ENCODE measurements at places on chromosomes 1 and 21.

DNA sequence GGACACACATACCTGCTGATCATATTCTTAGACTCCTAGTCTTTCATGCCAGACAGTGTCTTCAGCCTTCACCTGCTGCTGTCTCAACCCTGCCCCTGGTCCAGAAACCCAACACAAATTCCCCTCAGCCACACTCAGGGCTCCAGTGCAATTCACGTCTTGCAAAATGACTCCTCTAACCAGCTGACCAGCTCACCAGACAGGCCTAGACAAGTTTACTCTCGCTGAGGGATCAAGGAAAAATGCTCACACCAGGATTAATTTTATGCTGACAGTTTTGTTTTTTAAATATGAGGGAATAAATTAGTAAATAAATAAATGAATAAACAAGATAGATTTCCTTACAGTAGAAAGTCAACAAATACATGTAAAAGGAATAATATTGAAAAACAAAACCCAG is 28.5 kb downstream of the CCDC185 start:
- DNase-seq, result no peak
- peaks cover 11% of the 10 kb centered on the region for H3K4me1 ChIP-seq
- H3K27me3 ChIP-seq, result no peaks in the 10 kb centered on the region

DNA sequence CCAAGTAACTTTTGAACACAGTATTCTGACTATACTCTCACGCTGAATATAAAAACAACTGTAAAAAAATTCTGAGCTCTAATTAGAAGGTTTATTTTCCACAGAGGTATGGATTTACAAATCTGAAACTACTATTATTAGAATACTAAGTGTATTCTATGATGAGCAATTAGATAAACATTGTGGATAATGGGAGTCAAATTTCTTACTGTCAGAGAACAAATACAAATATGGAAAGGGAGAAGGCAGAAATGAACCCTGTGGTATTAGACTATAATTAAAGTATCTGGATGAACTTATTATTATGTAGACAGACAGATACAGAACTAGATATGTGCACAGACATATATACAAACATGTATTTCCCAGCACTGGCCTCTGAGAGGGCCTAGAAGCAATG is 22.6 kb downstream of the ALDH9A1 start:
- no peaks in the 10 kb centered on the region for H3K4me1 ChIP-seq
- DNase-seq, result no peak
- H3K36me3 ChIP-seq, result peaks cover 67% of the 10 kb centered on the region
- H3K27me3 ChIP-seq, result no peaks in the 10 kb centered on the region

DNA sequence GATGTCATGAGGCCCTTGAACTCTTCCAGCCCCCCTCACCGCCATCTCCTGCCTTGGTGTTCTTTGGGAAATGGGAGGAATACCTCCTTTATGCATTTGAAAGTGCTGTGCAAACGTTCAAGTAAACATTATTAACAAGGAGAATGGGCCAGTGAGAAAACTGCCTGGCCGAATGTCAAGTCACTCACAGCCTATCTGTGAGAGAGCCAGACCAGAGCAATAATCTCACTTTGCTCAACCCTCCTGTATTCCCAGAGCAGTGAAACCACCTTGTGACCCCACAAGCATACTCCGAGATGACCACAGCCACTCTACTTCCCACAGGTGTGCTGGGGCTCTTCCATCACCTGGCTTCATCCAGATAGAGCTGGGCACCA is 5.2 kb downstream of the TAL1 start:
- H3K4me3 ChIP-seq, result no peak overlapping the region
- DNase-seq, result no peak
- no peak overlapping the region for H3K27ac ChIP-seq
- no peaks in the 10 kb centered on the region for H3K36me3 ChIP-seq

DNA sequence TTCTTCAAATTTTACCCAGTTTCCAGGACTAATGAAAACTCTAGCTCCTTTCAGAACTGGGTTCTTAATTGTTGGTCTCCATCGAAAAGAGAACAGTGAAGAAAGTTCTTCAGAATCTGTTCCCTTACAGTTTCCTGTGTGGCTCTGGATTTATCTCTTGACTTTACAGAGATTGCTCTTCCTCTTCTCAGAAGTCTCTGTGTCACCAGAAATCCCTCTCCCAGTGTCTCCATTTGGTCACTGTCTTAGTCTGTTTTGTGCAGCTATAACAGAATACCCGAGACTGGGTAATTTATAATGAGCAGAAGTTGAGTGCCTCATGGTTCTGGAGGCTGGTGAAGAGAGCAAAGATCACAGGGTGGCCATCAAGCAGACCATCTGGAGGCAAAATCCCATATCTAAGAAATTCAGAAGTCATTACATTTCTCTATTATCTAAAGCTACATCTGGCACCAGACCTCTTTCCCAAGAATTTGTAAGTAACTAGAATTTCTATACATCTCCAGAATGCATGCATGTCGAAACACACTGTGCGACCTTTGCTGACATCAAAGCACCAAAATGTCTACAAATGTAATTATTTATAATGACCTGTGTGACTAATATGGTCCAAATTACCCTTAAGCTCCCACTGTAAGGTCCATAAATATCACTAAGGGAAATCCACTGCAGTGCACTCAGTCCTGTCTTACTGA is 65.4 kb upstream of the KRTAP19-8 start:
- no peaks in the 10 kb centered on the region for H3K36me3 ChIP-seq
- no peak overlapping the region for H3K27ac ChIP-seq
- no peaks in the 10 kb centered on the region for H3K4me1 ChIP-seq
- no peak for DNase-seq
- H3K27me3 ChIP-seq, result no peaks in the 10 kb centered on the region
- no peak overlapping the region for H3K4me3 ChIP-seq

GRCh38 chr21:21010228-21010627 is 12.0 kb downstream of the NCAM2 start:
- H3K4me1 ChIP-seq, result no peaks in the 10 kb centered on the region
- H3K27ac ChIP-seq, result no peak overlapping the region
- H3K36me3 ChIP-seq, result no peaks in the 10 kb centered on the region
- no peaks in the 10 kb centered on the region for H3K27me3 ChIP-seq

- no peak overlapping the region for H3K4me3 ChIP-seq
- peaks cover 4% of the 10 kb centered on the region for H3K4me1 ChIP-seq
- H3K27ac ChIP-seq, result no peak overlapping the region
- H3K27me3 ChIP-seq, result peaks cover 5% of the 10 kb centered on the region
- no peaks in the 10 kb centered on the region for H3K36me3 ChIP-seq
Observed at GRCh38 chr1:236287356-236287755, 5.6 kb upstream of the ERO1B start.

DNA sequence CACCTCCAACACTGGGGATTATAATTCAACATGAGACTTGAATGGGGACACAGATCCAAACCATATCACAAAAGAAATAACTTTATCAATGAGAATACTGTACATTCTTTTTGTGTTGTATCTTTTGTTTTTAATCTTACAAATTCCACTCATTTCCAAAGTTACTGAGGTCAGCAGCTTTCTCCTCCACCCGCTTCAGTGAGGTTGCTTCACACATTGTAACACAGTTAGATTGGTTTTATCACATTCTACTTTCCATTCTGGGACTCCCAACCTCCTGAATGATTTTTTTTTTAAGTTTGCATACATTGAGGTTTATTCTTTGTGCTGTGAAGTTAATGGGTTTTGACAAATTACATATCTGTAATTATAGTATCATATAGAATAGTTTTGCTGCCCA is 43.8 kb downstream of the DDAH1 start:
- H3K4me3 ChIP-seq, result no peak overlapping the region
- no peaks in the 10 kb centered on the region for H3K36me3 ChIP-seq
- DNase-seq, result no peak
- H3K27me3 ChIP-seq, result no peaks in the 10 kb centered on the region

- no peak for DNase-seq
- H3K27ac ChIP-seq, result no peak overlapping the region
- peaks cover 5% of the 10 kb centered on the region for H3K4me1 ChIP-seq
- no peak overlapping the region for H3K4me3 ChIP-seq
Observed at GRCh38 chr21:46376856-46377453, 53.0 kb downstream of the PCNT start.

GRCh38 chr1:217494767-217495166 is 136.1 kb downstream of the GPATCH2 start:
- no peaks in the 10 kb centered on the region for H3K4me1 ChIP-seq
- no peak overlapping the region for H3K4me3 ChIP-seq
- peaks cover 13% of the 10 kb centered on the region for H3K36me3 ChIP-seq
- no peak for DNase-seq
- no peaks in the 10 kb centered on the region for H3K27me3 ChIP-seq

DNA sequence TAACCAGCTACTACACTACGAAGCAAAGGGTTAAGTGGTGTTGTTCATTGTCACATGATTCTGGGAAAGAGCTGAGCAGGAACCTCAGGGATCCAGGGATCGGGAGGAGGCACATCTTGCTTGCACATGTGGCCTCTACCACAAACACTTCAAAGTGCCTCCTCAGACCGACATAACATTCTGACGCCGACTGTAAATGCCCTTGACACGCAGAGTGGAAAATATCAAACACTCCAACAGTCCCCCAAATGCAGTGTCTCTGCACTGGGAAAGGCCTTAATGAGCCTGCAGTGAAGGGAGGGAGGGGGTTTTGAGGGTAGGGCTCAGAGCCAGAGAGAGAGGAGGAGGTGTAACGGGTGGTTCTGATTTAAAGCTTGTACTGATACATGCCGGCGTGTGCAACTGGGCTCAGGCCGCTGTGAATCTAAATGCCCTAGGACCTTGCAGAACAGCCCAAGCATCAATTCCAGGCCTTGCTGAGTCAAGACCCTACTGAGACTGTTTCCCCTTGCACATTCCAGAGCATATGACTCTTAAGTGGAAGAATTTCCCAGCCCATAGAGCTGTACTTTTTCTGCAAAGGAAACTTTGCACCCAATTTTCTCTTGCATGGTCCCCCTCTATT is 163.7 kb downstream of the NTMT2 start:
- H3K27me3 ChIP-seq, result no peaks in the 10 kb centered on the region
- H3K4me3 ChIP-seq, result no peak overlapping the region
- no peak for DNase-seq

DNA sequence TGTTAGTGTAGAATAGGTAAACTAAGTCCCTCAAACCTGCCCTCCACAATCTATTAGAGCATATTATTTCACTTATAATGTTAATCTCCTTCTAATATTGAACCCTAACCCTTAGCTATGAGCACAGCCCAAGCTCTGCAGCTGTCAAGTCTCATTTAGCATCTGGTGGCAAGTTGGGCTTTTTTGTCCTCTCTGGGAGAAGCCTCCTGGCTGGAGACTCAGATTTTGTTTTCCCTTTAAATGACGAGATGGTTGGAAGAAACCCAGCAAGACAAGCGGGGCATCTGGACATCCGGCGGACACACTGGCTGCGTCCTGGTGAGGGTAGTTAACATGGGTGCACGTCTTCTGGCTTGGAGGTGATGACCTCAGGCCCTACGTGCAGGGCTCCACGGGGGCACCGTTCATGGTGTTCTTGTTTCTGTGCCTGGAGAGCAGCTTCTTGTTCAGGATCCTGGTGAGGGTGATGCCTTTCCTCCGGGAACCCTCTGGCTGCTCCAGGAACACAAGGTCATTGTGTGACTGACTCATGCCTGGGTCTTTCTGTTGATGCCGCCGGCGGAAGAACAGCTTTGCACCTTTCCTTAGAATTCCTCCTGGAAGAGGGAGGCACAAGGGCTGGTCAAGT is 9.7 kb upstream of the PRDM15 start:
- no peak overlapping the region for H3K27ac ChIP-seq
- peaks cover 20% of the 10 kb centered on the region for H3K36me3 ChIP-seq
- H3K4me1 ChIP-seq, result no peaks in the 10 kb centered on the region
- no peaks in the 10 kb centered on the region for H3K27me3 ChIP-seq
- H3K4me3 ChIP-seq, result no peak overlapping the region

GRCh38 chr1:183932412-183932811 is 105.1 kb downstream of the COLGALT2 start:
- H3K36me3 ChIP-seq, result peaks cover 5% of the 10 kb centered on the region
- H3K27ac ChIP-seq, result no peak overlapping the region
- H3K4me1 ChIP-seq, result peaks cover 11% of the 10 kb centered on the region
- no peaks in the 10 kb centered on the region for H3K27me3 ChIP-seq
- H3K4me3 ChIP-seq, result no peak overlapping the region
- peak; percentile 85 for DNase-seq

GRCh38 chr1:17875171-17875881 is 120.2 kb downstream of the ACTL8 start:
- no peak overlapping the region for H3K4me3 ChIP-seq
- no peak overlapping the region for H3K27ac ChIP-seq
- H3K36me3 ChIP-seq, result no peaks in the 10 kb centered on the region
- peaks cover 23% of the 10 kb centered on the region for H3K27me3 ChIP-seq
- DNase-seq, result no peak
- H3K4me1 ChIP-seq, result no peaks in the 10 kb centered on the region

DNA sequence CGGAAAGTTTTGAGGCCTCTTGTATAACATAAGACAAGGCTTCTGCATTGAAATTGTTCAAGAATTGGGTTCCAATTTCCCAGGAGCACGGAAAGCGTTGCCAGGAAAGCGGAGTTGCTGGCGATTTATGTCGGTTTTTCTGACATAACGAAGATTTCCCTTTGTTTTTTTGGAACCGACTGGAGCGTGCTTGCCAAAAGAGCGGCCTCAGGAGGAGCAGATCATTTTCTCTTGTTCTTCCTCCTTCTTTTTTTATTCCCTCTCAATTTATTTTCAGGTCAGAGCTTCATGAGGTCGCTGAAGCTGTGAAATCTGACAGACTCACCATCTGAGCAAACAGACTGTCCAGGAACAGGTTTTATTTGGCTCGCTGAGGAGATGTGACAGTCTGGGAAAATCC is 275.5 kb downstream of the CAMTA1 start:
- no peaks in the 10 kb centered on the region for H3K36me3 ChIP-seq
- H3K27me3 ChIP-seq, result peaks cover 12% of the 10 kb centered on the region
- H3K4me3 ChIP-seq, result no peak overlapping the region
- H3K27ac ChIP-seq, result no peak overlapping the region
- DNase-seq, result no peak
- no peaks in the 10 kb centered on the region for H3K4me1 ChIP-seq

DNA sequence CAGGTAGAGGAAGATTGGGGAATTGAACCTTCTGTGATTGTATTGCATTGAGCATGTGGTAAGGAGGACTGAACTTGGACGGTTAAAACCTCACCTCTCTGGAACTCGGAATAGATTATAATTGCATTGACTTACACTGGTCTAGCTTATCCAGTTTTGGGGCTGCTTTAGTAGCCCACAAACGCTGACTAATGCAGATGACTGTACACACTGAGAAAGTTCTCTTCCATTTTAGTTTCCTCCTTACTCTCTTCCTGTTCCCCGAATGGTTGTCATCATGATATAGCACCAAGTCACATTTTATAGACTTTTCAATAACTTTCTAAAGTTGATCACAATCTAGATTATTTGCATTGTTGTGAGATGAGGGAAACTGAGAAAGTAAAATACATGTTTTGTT is 78.2 kb downstream of the NFIA start:
- no peaks in the 10 kb centered on the region for H3K27me3 ChIP-seq
- H3K4me1 ChIP-seq, result peaks cover 23% of the 10 kb centered on the region
- no peak for DNase-seq
- no peak overlapping the region for H3K4me3 ChIP-seq
- H3K36me3 ChIP-seq, result no peaks in the 10 kb centered on the region

GRCh38 chr1:25232866-25233784 is 823 bp upstream of the SYF2 start:
- DNase-seq, result peak; percentile 92
- H3K4me1 ChIP-seq, result peaks cover 30% of the 10 kb centered on the region
- peak overlapping the region; percentile 98 for H3K27ac ChIP-seq

GRCh38 chr1:72568113-72568512 is 285.8 kb upstream of the NEGR1 start:
- DNase-seq, result no peak
- no peaks in the 10 kb centered on the region for H3K36me3 ChIP-seq
- no peaks in the 10 kb centered on the region for H3K27me3 ChIP-seq
- H3K4me3 ChIP-seq, result no peak overlapping the region
- H3K27ac ChIP-seq, result no peak overlapping the region

- no peak for DNase-seq
- H3K36me3 ChIP-seq, result no peaks in the 10 kb centered on the region
- H3K27me3 ChIP-seq, result no peaks in the 10 kb centered on the region
- H3K4me1 ChIP-seq, result peaks cover 5% of the 10 kb centered on the region
- no peak overlapping the region for H3K4me3 ChIP-seq
- no peak overlapping the region for H3K27ac ChIP-seq
Observed at GRCh38 chr1:13964768-13965167, 264.8 kb downstream of the PRDM2 start.
